MV-4-11 (cell line): ENCODE measurements at places on chromosomes 1 and 21.
A peak's percentile ranks its signal among the peaks of the same experiment; 100 is the strongest.

DNA sequence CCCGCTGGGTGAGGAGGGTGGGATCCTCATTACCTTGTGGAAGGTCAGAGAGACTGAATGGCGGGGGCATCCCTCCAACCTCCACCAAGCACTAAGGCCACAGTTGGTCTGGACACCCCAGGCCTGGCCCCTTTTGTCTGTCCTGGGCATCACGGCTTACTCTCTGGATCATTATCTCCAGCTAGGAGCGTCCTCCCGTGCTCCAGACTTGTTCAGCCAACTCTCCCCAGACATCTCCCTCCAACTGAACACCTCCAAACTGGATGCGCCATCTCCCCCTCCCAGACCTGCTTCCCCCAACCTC lies 7.3 kb upstream of the GJB5 start:
- DNase-seq: no peak

DNA sequence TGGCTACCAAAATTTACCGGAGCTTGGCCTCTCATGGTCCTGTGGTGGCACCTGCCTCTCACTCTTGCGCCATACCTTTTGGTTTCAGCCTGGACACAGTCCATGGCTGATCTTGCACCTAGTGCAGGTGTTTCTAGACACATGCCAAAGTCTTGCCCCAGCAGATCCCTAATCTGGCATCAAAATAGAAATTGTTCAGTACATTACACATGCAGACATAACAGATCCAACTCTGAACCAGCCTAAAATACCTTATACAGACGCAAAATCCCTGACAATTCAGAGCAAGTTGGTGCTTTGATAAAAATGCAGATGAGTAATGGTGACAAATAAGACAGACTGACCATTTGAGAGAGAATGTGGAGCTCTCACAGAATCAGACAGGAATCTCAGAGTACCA lies 44.1 kb downstream of the NGF start:
- no peak for DNase-seq

GRCh38 chr1:119250299-119250698 lies 109.8 kb upstream of the WARS2 start:
- no peak for DNase-seq

- DNase-seq: peak; percentile 48
Measured at GRCh38 chr1:230167419-230167852, 100.4 kb downstream of the GALNT2 start.

GRCh38 chr1:56025942-56026341 lies 553.4 kb downstream of the PLPP3 start:
- DNase-seq: no peak

DNA sequence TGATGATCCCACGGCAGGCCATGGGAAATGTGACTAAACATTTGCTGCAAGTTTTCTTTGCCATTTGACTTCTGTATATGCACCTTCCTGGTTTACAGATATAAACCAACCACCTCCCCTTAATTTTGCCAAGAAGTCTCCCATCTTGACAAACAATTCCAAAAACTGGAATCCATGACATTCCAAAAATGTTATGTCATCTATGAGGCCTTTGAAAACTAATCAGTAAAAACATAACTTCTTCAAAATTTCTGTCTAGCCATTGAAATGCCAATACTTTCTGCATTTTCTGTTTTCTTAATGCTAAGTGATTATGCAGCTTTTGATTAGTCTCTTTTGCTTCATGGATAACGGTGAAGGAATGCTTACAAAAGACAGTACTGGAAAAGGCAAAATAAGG lies 84.1 kb downstream of the LYST start:
- no peak for DNase-seq

DNA sequence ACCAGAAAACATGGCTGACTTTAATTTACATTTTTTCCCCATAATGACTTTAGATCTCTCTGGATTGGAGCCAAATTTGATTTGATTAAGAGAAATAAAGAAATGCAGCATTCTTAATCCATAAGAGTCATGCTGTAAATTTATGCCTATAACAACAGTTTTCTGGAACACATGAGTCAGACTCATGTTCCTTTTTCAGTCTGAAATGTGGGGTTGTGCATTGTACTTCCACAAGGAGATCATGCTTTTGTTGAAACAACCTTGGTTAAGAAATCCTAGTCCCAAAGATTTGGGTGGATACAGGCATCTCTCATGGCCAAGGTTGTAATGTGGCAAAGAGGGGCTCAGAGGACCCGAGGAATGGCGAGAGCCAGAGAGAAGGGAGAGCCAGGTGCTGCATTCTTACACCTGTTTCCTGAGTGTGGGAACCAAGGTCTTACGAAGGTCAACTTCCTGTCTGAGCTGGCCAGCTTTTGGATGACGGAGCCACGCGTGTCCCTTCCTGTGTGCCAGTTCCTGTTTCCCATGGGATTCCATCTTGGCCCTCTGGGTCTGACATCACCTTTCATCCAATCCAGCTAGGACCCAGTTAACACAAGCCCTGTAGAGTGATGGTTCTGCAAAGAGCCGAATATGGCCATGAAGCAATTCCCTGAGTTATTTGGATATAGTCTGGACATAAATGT lies 23.1 kb downstream of the CLDN14 start:
- no peak for DNase-seq

GRCh38 chr1:205438213-205439158 lies 16.6 kb upstream of the LEMD1 start:
- no peak for DNase-seq

- no peak for DNase-seq
Measured at GRCh38 chr21:42582787-42583476, 69.3 kb downstream of the SLC37A1 start.
